ENCODE measurements at places on chromosomes 5 and 9. TPM values are rescaled to one million over a fixed set of nuclear protein-coding genes. Genes with fewer than 3 reads are reported as not detected.

Gene KCNV2
- not detected for total RNA-seq

Gene GRIA1
- 3.4 TPM for total RNA-seq

Gene IRGM
- not detected for total RNA-seq

Gene LHX3
- not detected for total RNA-seq

Gene JAK2
- total RNA-seq, result 6.2 TPM

Gene DOK3
- 1.2 TPM for total RNA-seq

Gene FOXD4L4
- total RNA-seq, result not detected

Gene FBP1
- total RNA-seq, result not detected

Gene SLC35A4
- 38.3 TPM for total RNA-seq

Gene ALDH1A1
- 736 TPM for total RNA-seq

Gene SPATA24
- 0.29 TPM for total RNA-seq

Gene SGCD
- total RNA-seq, result 0.18 TPM

Gene PKD2L2
- total RNA-seq, result not detected

Gene SHROOM1
- total RNA-seq, result 15.6 TPM

Gene CD274
- 3.0 TPM for total RNA-seq

Gene SLC9A3
- total RNA-seq, result 2.1 TPM

Gene C5orf63
- total RNA-seq, result 2.6 TPM

Gene QRFP
- total RNA-seq, result not detected

Gene SMU1
- total RNA-seq, result 16.4 TPM

Gene SARDH
- total RNA-seq, result 5.3 TPM

Gene SPATA31C1
- not detected for total RNA-seq

Gene ATP10B
- total RNA-seq, result not detected

Gene IL17B
- total RNA-seq, result not detected

Gene GABRA1
- not detected for total RNA-seq

Gene PDE6A
- not detected for total RNA-seq

Gene FOXD4L3
- not detected for total RNA-seq

Gene TLE4
- total RNA-seq, result 16.4 TPM

Gene IFNA13
- total RNA-seq, result not detected

Gene ABCA2
- 52.2 TPM for total RNA-seq

Gene KIAA0825
- 2.5 TPM for total RNA-seq

Gene C1QTNF3
- total RNA-seq, result 2.0 TPM

Measured in myometrial cell (primary cell).